Epithelial cell of esophagus (primary cell): ENCODE measurements at places on chromosomes 7 and 10.

GRCh38 chr7:114242992-114243507 is 171.6 kb upstream of the FOXP2 start:
- DNase-seq = peak; percentile 27

DNA sequence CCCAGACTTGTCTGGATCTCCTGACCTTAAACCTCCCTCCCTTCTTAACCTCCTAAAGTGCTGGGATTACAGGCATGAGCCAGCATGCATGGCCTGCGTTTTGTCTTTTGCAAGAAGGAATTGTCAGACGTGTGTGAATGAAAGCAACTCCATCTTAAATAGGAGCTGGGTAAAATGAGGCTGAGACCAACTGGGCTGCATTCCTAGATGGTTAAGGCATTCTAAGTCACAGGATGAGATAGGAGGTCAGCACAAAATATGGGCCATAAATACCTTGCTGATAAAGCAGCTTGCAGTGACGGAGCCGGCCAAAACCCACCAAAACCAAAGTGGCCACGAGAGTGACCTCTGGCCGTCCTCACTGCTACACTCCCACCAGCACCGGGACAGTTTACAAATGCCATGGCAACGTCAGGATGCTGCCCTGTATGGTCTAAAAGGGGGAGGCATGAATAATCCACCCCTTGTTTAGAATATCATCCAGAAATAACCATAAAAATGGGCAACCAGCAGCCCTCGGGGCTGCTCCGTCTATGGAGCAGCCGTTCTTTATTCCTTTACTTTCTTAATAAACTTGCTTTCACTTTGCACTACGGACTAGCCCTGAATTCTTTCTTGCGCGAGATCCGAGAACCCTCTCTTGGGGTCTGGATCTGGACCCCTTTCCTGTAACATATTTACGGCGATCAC is 41.2 kb upstream of the SDK1 start:
- DNase-seq = no peak

DNA sequence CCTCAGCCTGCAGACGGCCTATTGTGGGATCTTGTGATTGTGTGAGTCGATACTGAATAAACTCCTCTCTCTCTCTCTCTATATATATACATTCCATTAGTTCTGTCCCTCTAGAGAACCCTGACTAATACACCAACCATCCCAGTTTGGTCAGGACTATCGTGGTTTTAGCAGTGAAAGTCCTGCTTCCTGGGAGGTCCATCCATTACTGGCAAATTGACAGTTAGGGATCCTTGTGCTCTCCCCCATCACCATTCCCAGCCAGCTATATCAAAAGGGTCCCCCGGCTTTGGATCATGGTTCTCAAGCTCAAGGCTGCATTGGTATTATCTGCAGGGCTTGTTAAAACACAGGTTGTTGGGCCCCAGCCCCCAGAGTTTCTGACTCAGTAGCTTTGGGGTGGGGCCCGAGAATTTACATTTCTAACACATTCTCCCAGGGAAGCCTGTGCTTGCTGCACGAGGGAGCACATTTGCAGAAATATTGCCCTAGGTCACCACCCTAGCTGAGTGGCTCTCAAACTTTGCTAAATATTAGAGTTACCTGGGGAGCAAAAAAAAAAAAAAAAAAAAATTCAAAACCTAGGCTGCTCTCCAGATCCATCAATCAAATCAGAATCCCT is 899.1 kb upstream of the AUTS2 start:
- no peak for DNase-seq

DNA sequence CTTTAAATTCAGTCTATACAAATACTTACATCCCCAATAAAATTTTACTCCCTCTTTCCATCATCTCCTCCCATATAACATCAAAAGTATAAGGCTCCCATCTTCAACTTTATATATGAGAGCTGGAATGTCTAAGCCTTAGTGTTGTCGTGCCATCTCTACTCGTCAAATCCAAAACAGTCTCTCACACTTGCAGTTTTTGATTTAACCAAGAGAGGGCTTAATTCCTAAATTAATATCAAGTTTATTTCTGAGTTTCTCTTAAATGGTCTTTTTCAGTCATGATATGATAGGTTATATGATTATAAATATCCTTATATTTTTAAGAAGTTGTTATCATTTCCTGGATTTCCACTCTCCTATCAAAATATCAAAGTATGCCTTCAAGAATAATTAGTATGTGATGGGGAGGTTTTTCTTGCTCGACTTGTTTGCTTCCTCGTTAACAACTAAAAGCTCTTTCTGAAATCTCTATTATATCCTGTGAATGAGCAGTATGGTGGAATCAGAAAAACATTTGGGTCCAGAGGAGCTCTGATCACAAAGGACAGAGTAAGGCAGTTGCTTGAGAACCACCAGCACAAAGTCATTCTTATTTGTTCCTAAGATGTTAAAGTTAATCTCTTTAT is 12.5 kb upstream of the LIPK start:
- peak; percentile 22 for DNase-seq

DNA sequence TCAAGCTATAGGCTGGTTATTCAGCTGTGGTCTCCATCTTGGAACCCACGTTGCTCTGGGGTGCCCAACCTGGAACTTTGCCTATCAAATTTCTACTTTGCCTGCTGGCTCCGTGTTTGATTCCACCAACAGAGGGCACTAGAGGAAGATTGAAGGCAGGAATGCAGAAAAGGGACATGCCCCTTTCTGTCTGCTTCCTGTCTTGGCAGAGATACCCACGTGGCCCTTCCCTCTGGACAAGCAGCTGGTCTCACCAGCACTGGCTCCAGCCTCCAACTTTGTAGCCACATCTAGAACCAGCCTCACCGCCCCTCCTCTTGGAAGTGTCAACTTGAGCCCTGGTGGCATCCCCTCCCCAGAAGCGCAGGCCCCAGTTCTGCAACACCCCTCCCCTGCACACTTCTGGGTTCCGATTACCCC is 52.1 kb upstream of the ZNF438 start:
- DNase-seq = peak; percentile 73
